ENCODE measurements at places on chromosomes 5 and 9. TPM values are rescaled to one million over a fixed set of nuclear protein-coding genes. Genes with fewer than 3 reads are reported as not detected.

LIX1 gene
- not detected for total RNA-seq

BRD8 gene
- 55.2 TPM for total RNA-seq

UIMC1 gene
- total RNA-seq = 33.0 TPM

FGF18 gene
- not detected for total RNA-seq

TMEM252 gene
- not detected for total RNA-seq

Measured in H4 (cell line).